Osteoblast (primary cell): ENCODE measurements at places on chromosomes 2 and 18. TPM values are rescaled to one million over a fixed set of nuclear protein-coding genes. Genes with fewer than 3 reads are reported as not detected.

Gene TUBB8B
- total RNA-seq, result not detected in 2 replicates

Gene PARD6G
- total RNA-seq, result 2.2 and 4.4 TPM in 2 replicates

Gene M1AP
- total RNA-seq, result under 0.01 and 0.29 TPM in 2 replicates

Gene SCN7A
- total RNA-seq, result not detected in 2 replicates

Gene FEV
- not detected in 2 replicates for total RNA-seq

Gene MALL
- total RNA-seq, result 4.4 and 5.1 TPM in 2 replicates

Gene ACVR1
- total RNA-seq, result 52.5 and 53.9 TPM in 2 replicates

Gene GAL3ST2
- total RNA-seq, result 0.29 and 0.36 TPM in 2 replicates

Gene POMC
- total RNA-seq, result 0.59 and 2.2 TPM in 2 replicates

Gene DSC3
- total RNA-seq, result under 0.01 TPM in 2 replicates

Gene VWC2L
- not detected in 2 replicates for total RNA-seq

Gene PROC
- total RNA-seq, result 0.29 TPM in 1 of 2 replicates, not detected in the other

Gene PIEZO2
- total RNA-seq, result 6.5 and 46.7 TPM in 2 replicates

Gene ZNF514
- total RNA-seq, result 14.5 and 15.6 TPM in 2 replicates

Gene CDH7
- not detected in 2 replicates for total RNA-seq

Gene IL36G
- not detected in 2 replicates for total RNA-seq

Gene TUBA3E
- not detected in 2 replicates for total RNA-seq

Gene MRPL53
- total RNA-seq, result 18.0 and 23.5 TPM in 2 replicates

Gene TFPI
- total RNA-seq, result 123 and 154 TPM in 2 replicates

Gene BCL2
- 10.6 and 11.9 TPM in 2 replicates for total RNA-seq

Gene CXCR2
- total RNA-seq, result not detected in 2 replicates

Gene CUL3
- 59.5 and 64.4 TPM in 2 replicates for total RNA-seq

Gene NTSR2
- not detected in 2 replicates for total RNA-seq

Gene TEX44
- total RNA-seq, result not detected in 2 replicates

Gene TACR1
- under 0.01 and 0.29 TPM in 2 replicates for total RNA-seq

Gene B4GALT6
- total RNA-seq, result 2.2 and 2.9 TPM in 2 replicates

Gene ATP6V1C2
- under 0.01 TPM in 2 replicates for total RNA-seq

Gene PRKAG3
- under 0.01 and 0.29 TPM in 2 replicates for total RNA-seq

Gene SMYD1
- not detected in 2 replicates for total RNA-seq
